ENCODE measurements at places on chromosomes 2 and 18.

DNA sequence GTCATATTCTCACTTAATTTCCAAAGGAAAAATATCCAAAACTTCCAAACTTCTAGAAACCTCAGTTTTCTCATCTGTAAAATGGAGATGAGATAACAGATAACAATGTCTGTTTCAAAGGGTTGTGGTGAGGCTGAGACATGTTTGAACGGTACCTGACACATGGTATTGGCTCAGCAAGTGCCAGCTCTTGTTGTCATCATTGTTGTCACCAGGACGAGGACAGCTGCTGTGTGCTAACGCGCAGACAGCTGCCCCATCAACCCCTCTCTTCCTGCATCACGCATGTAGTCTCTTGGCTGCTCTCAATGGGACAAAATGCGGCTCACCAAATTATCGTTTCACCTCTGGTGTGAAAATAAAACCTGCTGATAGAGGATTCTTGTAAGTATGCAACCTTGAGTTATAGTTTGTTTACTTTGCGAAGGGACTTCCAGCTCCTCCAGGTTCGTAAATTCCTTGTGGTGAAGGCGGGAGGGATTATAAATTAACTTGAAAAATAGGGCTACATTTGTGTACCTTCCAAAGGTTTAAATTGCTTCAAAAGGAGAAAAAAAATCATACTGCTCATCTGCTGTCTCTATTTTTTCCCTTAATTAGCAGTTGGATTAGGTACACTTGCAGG, 605.4 kb downstream of the BCL11A start:
- no peak for DNase-seq

DNA sequence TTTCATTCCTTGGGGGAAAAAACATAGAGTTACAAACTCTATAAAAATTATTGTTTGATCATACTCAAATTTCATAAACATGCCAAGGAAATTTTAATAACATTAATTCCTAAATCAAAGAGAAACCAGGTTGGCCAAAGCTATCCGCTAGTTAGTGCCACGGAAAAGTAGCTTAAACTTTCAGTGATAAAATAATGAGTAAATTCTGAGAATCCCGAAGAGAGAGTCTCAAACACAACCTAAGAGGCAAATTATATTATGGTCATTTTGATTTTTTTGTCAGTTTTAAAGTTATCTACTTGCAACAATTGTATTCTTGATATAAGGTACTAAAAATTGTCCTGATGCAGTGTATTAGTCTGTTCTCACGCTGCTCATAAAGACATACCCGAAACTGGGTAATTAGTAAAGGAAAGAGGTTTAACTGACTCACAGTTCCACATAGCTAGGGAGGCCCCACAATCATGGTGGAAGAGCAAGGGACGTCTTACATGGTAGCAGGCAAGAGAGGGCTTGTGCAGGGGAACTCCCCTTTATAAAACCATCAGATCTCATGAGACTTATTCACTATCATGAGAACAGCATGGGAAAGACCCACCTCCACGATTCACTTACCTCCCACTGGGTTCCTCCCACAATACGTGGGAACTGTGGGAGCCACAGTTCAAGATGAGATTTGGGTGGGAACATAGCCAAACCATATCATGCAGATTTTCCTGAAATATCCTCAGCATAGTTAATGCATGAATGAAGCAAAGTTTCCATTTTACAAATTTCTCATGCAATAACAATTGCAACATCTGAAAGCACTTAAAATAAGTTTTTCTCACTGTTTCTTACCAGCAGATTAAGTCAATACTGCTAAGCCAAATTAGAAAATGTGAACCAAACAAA, 205.9 kb upstream of the STK17B start:
- peak; percentile 21 for DNase-seq

DNA sequence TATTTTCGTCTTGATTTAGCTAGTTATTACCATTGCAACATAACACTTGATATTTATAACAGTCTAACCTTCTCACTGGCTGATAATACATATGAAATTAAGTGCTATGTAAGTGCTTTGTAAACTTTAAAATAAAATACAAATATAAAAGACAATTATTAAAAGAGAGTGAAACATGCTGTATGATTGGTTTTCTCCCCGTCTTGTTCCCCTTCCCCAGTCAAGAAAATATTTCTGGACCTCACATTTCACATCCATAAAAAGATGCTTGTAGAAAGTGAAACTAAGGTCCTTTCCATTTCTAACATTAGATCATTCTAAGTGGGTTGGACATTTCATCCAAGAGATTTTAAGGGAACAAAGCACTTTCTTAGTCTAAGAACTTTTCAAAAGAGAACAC, 310.2 kb upstream of the LRATD1 start:
- no peak for DNase-seq

DNA sequence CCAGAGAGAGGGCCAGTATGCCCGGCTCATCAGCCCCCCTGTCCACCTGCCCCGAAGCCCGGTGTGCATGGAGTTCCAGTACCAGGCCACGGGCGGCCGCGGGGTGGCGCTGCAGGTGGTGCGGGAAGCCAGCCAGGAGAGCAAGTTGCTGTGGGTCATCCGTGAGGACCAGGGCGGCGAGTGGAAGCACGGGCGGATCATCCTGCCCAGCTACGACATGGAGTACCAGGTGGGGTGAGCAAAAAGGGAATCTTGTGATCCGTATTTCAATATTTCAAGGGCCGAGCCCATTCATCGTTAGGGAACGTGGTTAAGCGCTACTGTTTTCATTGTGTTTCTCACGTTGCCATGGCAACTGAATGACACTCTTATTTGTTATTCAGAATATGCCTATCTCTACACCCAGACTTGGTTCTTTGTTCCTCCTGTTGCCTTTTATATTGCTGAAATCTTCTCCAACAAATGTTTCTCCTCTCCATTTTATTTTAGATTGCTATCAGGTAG, 81.5 kb downstream of the NRP2 start:
- peak; percentile 30 for DNase-seq

GRCh38 chr2:230691005-230691647, 21.5 kb upstream of the CAB39 start:
- DNase-seq = no peak
